Aorta (tissue), 5 donors: ENCODE measurements at places on chromosomes 3 and 15.
A peak's percentile ranks its signal among the peaks of the same experiment; 100 is the strongest.

DNA sequence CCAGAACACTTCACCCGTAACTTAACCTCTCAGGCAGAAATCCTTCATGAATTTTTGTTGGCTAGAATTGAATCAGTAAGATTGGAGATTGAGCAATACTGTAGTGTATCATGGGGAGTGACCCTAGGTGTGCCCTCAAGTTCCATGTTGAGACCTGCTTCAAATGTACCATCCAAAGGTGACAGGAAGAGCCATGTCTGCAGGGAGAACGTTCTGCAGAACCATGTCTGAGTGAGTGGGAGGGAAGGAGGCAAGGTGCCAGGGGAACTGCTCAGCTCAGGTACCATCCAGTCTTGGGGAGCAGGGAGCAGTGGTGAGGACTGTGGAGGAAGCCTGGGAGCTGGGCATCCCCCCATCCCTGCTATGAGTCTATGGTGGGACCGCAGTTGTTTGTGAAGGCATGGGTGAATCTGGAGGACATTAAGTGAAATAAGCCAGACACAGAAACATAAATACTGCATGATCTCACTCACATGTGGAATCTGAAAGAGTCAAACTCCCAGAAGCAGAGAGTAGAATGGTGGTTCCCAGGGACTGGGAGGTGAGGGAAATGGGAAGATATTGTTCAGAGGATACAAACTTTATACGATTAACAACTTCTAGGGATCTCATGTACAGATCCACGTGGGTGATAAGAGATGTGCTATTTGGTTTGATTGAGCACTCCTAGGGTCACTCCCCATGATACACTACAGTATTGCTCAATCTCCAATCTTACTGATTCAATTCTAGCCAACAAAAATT is 23.3 kb downstream of the CFAP161 start:
- DNase-seq, result no peak

GRCh38 chr3:71492566-71492965 is 91.0 kb downstream of the FOXP1 start:
- DNase-seq, result no peak

DNA sequence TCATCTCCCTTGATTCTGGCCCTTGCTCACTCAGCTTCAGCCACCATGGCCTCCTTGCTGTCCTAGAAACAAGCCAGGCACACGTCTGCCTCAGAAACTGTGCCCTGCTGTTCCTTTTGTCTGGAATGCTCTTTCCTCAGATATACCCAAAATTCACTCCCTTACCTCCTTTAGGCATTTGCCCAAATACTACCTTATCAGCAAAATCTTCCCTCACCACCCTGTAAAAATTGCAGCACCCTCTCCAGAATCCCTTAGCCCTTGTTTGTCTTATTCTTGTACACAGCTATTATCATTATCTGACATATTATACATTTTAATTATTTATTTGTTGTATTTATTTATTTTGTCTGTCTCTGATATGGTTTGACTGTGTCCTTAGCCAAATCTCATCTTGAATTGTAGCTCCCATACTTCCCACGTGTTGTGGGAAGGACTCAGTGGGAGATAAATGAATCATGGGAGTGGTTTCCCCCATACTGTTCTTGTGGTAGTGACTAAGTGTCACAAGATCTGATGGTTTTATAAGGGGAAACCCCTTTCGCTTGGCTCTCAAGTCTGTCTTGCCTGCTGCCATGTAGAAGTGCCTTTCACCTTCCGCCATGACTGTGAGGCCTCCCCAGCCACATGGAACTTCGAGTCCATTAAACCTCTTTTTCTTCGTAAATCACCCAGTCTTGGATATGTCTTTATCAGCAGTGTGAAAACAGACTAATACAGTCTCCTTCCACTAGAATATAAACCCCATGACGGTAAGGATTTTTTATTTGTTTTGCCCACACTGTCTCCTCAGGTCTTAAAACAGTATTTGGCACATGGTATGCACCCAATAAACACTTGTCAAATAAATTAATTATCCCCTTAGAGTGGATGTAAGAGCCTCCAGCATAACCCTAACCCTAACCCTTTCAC is 60.0 kb upstream of the STT3B start:
- DNase-seq, result no peak

DNA sequence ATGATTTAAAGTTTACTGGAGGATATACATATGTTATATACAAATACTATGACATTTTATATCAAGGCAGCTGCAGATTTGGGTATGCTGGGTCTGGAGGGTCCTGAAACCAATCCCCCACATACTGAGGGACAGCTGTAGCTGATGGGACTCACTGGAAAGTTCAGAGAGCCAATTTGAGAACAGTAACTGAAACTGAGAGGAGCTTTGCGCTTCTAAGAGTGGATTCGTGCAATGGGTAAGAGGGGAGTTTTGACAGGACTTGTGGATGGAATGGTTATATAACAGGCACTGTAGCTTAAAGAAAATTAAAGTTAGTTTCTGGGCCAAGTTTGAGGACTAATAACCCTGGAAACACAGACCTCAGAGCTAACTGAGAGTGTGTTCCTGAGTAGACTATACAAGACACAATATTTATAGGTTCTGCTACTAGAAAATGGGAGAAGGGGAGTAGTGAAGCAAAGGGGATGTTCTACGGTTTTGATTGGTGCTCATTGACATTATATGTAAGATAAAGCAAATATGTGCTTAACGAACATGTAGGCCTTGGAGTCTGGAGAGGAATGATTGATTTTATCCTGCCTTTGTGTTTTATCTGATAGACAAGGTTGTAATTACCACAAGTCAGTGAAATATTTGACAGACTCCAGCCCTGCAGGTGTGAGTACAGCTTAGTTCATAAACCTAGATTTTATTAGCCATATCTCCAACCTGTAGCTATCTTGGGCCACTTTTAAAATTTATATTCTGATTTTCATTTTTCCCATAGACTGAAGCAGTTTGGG is 4.8 kb upstream of the ZMAT3 start:
- no peak for DNase-seq

DNA sequence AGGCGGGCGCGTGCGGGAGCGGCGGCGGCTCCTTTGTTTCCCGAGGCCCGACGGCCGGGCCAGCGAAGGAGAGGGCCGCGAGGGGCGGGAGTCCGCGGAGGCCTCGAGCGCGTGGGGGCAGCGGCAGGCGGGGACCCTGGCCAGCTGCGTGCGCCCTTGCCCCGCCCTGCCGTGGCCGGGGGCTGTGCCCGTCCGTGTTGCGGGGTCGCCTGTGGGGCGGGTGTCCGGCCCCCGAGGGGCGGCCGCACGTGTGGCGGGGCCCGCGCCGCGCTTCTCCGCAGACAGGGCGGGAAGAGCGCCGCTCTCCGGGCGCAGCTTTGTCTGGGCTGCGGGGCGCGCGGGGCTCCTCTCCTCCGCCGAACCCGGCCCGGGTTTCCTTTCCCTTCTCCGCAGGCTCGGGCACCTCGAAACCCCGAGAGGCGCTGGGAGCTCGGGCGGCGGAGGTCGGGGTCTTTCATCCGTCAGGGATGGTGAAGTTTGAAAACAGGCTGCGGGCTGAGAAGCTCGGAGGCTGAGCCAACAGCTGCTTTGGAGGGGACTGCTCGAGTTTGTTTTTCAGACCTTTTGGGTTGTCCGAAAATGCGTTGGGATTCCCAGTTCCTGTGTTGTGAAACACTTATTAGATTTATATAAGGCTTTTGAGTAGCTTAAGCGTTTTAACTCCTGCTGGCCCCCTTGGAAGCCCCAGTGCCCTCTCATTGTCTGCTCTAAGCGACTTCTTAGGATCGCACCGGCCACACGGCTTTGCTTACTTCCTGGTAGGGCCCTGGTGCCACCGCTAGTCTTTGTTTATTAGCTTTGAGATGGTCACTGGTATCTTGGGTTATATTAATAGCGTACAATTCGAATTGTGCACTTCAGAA is 817 bp downstream of the USP3 start:
- DNase-seq, result peak; percentile 76

DNA sequence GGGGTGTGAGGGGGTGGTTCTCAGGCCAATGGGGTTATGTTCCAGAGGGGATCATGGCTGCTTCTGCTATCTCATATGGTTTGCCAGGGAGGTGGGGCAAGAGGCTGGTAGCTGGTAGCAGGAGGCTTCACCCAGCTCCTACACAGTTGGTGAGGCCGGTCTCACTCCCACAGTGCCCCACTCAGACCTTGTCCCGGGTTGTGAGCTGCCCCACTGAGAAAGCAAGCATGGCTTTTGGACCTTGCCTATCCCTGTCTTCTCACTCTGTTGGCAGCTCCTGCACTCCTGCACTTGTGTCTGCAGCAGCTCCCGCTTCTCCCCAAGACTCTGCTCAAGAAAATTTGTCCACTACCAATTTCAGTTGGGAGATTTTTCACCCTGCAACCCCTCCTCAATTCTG is 46.1 kb downstream of the MYRIP start:
- no peak for DNase-seq

- no peak for DNase-seq
These were observed 83.8 kb downstream of the FAM174B start for GRCh38 chr15:92571824-92572223.

DNA sequence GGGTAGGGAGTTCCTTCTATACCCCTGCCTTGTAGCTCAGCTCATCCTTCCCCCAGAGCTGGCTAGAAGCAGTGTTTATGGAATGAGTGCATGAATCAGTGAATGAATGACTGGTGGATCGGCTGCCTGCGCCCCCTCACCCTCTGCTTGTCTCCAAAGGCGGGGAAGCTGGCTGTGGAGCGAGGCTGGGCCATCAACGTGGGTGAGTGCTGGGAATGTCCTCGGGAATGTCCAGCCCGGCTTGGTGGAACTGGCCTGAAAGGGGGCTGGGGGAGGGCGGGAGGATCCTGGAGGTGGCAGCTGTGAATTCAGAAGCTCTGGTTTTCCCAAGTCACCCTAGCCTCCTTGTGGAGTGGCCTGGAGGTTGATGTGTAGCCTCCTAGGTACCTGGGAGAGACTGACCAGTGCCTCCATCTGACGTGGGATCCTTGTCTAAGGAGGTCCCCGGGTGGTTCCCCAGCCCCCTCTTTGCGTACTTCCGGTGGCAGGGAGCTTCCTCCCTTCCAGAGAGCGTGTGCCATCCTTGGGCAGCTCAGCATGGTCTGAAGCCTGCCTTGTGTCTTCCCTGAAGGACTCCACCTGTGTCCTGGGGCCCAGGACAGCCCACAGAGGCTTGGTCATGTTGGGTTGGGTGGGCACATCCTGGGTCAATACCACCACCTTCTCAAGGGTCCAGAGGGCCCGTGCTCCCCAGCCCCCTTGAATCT is 18.4 kb downstream of the HDAC11 start:
- peak; percentile 73 for DNase-seq

GRCh38 chr3:153138276-153139210 is 23.5 kb upstream of the RAP2B start:
- DNase-seq, result peak; percentile 81

DNA sequence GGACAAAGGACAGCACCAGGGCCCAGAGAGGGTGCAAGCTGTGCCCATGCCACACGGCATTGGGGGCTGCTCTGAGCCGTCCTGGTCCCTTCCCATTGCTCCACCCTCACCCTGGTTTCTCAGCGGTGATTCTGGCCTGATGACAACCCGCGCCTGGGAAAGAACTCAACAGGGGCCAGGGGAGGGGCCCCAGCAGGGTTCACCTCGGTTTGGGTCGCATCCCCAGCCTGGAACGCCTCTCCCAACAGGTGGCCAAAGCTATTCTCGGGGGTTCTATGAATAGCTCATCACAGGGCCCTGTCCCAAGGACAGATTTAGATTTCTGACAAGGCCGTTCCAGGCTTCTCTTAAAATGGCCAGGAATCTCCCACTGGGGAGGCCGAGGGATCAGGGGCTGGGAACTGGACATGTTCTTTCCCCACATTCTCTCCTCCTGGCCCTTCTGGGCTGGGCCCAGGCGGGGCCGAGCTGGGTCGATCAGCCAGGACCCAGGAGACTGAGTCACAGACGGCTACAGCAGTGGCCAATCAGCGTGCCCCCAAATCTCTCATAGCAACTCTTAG is 17.9 kb downstream of the GRIP2 start:
- no peak for DNase-seq

- no peak for DNase-seq
These were observed 65.6 kb downstream of the SLC6A6 start for GRCh38 chr3:14467814-14468620.
